Skeletal muscle cell (primary cell): ENCODE measurements at places on chromosomes 6 and 20.

DNA sequence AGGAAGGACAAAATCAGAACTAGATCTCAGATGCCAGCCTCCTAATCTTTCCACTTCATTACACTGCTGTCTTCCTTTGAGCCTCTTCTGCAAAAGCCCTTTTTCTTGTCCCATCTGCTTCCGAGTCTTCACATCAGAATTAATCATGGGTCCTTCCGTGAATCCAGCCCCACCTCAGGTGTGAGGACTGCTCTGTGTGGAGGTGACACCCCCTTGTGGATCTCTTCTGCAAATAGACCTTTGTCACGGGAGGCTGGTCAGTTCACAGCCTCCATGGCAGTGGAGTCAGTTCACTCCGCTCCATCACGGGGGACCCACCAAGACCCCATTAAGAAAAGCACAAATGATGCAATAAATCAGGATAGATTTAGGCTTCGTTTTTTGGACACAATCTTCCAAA is 171.1 kb downstream of the ADAT2 start:
- no peak for DNase-seq

- no peak for DNase-seq
These were observed 2.1 kb downstream of the RPS21 start for GRCh38 chr20:62388839-62389600.

- DNase-seq = no peak
These were observed 20.0 kb upstream of the ZNFX1 start for GRCh38 chr20:49297605-49298530.

DNA sequence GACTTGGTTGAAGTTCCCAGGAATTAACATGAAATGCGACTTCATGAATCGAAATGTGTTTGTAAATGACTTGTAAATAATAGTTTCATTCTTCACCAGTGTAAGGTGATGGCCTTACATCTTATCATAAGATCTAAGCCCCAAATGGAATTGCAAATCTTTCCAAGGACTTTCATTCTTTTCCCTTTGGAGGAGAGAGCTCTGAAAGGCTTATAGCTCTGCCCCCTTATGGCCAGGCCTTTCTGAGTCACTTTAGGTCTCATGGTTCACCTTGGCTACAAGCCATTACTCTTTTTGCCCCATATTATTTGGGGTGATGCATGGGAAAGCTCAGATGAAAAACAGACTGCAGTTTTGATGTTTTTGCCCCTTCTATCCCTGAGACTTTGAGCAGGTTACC is 209.1 kb upstream of the BMP2 start:
- no peak for DNase-seq

GRCh38 chr20:46488451-46488850 is 24.9 kb downstream of the ZNF334 start:
- no peak for DNase-seq

- DNase-seq = no peak
These were observed 169.9 kb upstream of the CST7 start for GRCh38 chr20:24779131-24779530.

DNA sequence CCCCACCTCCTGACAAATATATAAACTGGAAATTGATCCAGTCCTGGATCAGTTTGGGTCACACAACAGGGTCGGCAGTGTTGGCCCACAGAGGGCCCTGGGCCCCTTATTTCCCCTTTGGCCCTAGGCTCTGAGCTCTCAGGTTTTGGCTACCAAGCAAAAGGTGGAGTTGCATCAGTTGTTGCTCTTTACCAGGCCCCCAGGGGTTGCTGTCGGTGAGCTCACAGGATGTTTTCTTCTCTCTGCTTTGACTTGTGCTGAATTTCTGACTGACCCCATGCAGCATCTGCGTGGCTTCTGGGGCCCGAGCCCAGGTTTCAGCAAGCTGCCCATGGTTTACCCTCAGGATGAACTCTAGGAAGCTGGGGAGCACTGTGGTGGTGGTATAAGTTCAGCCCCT is 44.6 kb downstream of the PPARD start:
- DNase-seq = no peak

GRCh38 chr20:31559704-31560093 is 45.4 kb upstream of the ID1 start:
- no peak for DNase-seq

DNA sequence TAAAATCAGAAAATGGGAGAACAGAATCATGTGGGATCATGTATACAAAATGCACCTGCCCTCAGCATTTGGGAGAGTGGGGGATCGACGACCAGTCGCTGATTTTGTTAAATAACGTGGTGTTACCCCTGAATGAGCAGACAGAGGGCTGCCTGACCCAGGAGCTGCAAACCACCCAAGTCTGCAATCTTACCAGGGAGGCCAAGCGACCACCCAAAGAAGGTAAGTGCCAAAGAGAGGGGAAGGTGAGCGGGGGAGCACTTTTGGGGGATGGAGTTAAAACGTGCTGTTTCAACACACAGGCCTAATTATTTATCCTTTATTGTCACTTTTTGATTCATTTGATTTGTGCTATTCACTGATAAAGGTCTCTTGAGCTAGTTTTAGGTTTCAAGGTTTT is 4.1 kb downstream of the ADGRB3 start:
- no peak for DNase-seq

DNA sequence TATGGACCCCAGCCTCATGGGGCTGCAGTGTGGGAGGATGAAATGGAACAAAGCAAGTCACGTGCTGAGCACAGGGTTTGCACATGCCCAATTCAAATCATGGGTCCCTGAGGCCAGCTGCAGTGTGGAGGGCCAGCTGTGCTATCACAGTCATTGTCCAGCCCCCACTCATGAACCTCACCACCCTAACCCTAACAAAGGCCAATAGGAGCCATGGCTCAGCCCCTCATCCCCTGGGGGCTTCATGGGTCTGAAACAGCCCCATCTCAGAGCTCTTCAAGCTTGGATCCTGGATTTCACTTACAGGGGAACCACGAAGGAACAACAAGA is 125.6 kb upstream of the MAFB start:
- no peak for DNase-seq

- no peak for DNase-seq
These were observed 24.1 kb downstream of the STK4 start for GRCh38 chr20:44990425-44990824.

GRCh38 chr6:40552941-40553340 is 34.2 kb downstream of the LRFN2 start:
- DNase-seq = no peak

DNA sequence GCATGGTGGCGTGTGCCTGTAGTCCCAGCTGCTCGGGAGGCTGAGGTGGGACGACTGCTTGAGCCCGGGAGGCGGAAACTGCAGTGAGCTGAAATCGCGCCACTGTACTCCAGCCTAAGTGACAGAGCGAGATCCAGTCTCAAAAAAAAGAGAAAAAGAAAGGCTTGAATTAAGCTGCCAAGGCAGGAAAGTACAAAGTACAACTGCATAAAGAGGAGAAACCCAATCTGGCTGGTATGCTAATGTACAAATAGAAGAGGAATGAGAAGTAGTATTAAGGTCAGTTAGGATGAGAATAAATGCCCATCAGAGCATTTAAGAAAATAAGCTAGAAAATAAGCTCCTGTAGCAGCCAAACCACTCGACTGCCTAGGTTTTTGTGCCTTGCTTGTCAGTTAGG is 23.1 kb upstream of the RPN2 start:
- no peak for DNase-seq

GRCh38 chr6:139313784-139314545 is 22.2 kb upstream of the TXLNB start:
- DNase-seq = no peak

GRCh38 chr20:59829054-59829785 is 104.2 kb downstream of the SYCP2 start:
- DNase-seq = no peak

DNA sequence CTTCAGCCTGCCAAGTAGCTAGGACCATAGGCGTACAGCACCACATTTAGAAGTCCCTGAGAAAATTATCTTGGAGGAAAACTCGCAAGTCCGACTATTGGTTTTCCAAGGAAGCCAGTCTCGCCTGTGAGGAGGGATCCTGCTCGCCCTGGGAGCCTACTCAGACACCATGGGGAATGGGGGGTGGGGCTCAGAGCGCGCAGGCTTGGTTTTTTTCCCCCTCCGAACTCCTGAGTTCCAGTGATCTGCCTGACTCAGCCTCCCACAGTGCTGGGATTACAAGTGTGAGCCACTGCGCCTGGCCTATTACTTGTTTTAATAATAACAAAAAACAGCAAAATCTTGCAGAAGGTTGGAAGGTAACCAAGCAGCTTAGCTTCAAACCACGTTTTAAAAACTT is 153.7 kb downstream of the OR2B2 start:
- no peak for DNase-seq

- DNase-seq = peak; percentile 20
These were observed 107.5 kb downstream of the SLC22A3 start for GRCh38 chr6:160455541-160456213.
